Heart left ventricle (tissue), 16 donors: ENCODE measurements at places on chromosomes 5 and 9.

DNA sequence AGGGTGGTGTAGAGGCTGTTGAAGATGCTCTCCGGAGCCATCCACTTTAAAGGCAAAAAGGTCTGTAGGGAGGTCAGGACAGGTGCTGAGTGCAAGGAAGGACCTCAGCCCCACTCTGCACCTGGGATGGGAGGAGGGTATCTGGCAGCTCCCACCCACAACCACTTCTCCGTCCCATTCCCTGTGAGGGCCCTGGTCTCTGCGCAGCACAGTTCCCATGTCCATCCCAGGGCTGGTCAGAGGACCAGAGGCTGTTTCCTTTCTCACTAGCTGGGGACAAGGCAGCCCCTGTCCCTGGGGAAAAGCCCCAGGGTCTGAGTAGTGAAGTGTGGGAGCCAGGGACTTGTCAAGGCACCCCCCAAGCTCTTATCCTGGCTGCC is 33.7 kb upstream of the CSF1R start:
- peak; percentile 25 for DNase-seq

- no peak for DNase-seq
Observed at GRCh38 chr5:141742866-141743851, 61.1 kb upstream of the ARAP3 start.

DNA sequence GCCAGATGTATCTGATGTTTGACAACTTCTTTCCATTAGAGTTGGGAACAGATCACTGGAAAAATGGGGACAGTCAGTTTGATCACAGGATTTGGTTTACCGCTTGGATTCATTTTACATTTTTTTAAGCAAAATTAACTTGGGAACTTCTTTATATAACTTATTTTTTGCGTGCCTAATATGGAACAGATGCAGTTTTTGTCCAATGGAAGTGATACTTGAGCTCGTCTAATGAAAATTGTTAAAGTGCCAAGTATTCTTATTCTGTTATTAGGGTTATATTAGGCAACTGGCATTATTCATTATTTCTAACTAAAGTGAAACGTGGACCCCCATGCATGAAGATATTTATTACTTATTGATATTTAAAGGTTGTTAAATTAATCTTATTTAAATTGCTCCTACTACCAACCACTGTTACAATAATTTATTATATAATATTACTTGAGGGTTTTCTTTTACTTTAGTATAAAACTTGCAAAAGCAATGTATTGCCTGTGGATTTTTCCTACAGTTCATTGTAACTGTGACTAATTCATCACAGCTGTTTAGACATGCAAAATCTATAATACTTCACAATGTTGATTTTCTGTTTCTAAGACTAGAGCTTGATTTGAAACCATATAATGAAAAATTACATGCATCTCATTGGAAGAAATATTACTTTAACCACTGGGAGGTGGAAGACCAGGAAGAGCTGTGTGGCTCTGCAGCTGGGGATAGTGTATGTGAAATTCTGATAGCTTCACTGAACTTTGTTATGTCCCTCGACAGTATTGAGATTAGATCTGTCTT is 787.3 kb upstream of the WWC1 start:
- DNase-seq = no peak

DNA sequence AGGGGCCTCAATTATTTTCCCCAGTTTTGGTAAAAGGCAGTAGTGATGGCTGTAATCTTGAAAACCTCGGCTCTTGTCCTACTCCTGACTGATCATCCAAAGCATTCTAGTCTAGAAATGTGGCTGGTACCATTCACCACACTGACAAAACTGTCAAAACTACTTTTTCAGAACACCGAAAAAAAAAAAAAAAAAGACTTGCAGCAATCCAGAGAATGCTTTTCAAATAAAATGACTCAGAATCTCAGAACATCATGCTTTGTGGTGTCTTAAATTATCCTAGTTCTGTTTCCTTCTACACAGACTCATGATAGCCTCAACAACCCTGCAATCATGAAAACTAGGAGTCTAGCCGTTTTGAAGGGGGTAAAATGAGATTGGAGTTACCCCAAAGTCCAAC is 13.4 kb downstream of the SLC28A3 start:
- DNase-seq = no peak

- DNase-seq = no peak
Observed at GRCh38 chr9:38195737-38196161, 126.7 kb upstream of the SHB start.

DNA sequence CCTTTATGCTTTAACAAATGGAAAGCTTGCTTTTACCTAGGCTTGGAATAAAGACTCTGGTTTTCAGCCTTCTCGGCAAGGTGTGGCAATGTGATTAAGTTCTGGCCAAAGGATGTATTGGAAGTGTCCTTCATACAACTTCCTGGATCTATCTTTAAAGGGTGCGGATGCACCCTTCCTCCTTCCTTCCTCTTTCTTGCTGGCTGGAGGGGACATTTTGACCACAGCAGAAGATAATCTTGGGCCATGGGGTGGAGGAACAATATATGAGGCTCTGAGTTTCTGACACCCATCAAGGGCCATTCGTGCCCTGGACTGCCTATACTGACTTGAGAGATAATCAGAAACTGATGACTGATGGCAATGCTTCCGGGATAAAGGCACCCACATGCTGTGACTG is 145.7 kb downstream of the ACER2 start:
- DNase-seq = no peak

DNA sequence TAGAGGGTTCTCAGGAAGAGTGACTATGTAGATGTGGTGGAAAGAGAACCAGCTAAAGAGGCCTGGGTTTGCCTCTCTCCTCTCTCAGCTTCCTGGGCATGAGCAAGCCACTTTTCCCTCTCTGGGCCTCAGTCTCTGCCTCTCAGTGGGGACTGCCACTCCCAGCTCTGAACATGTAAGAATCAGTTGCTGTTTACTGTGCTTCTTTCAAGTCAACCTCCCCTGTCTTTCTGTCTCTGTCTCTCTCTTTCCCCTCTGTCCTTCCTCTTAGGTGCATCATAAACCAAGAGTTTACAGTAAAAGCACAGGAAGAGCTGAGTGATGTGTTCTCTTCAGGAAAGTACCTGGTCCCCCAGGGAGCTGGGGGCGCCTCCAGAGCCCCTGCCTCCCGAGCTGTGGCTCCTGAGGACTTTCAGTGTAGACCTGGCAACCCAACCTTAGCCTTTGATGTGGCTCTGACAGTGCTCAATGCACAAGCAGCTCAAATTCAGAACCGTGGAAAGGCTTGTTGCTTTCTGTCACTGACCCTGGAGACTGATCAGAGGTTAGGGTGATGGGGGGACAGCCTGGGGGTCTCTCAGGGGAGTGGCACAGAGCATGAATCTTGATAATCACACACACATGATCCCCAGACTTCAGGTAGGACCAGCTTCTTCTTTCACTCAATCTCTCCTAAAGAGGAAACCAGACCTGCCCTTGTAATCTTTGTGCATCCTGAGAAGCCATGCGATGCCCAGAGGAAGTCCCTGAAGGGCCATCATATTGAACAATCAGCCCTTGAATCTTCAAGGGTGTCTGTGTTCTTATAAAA is 59.4 kb upstream of the TNFSF8 start:
- no peak for DNase-seq

- no peak for DNase-seq
Observed at GRCh38 chr5:142259758-142260157, 65.1 kb downstream of the SPRY4 start.

- DNase-seq = no peak
Observed at GRCh38 chr5:176810687-176811501, 535 bp downstream of the UNC5A start.

DNA sequence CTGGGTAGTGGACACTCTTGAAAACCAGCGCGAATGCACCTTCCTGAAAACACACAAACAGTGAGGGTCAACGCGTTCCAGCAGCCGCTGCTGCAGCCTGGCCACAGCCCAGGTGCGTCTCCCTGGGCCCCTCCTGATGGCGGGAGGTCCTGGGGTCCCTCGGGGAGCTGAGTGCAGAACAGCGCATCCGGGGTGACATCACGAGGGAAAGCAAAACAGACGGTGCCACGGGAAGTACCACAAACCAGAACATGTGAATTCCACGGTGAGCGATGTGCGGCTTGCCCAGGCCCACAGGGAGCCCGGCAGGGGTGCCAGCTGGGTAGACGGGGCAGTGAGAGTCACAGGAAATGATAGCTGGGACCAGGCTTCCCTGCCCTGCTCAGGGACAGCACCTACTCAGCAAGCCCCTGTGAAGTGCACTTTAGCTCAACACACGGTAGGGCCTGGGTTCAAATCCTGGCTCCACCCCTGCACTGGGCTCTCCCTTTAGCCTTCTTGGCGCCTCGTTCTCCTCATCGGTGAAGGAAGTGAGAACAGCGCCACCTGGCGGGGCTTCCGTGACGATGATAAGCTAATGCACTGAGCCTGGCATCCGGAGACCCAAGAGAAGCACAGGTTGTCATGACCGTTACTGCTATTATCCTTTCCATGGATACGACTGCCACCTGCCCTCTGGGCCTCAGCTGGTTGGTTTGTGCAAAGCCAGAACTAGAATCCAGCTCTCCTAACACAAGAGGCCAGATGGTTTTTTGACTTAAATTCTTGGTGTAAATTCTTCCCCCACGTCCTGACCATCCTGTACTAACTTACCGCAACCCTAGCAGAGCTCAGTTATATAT is 24.6 kb downstream of the GFPT2 start:
- peak; percentile 67 for DNase-seq

- no peak for DNase-seq
Observed at GRCh38 chr5:148984345-148984744, 78.5 kb downstream of the SH3TC2 start.

- DNase-seq = no peak
Observed at GRCh38 chr9:105051897-105052296, 123.9 kb upstream of the ABCA1 start.

- DNase-seq = no peak
Observed at GRCh38 chr9:96139592-96140295, 162.2 kb downstream of the HSD17B3 start.

GRCh38 chr9:16884373-16884772 is 13.9 kb upstream of the BNC2 start:
- no peak for DNase-seq

GRCh38 chr9:131031005-131031641 is 22.1 kb downstream of the LAMC3 start:
- no peak for DNase-seq

DNA sequence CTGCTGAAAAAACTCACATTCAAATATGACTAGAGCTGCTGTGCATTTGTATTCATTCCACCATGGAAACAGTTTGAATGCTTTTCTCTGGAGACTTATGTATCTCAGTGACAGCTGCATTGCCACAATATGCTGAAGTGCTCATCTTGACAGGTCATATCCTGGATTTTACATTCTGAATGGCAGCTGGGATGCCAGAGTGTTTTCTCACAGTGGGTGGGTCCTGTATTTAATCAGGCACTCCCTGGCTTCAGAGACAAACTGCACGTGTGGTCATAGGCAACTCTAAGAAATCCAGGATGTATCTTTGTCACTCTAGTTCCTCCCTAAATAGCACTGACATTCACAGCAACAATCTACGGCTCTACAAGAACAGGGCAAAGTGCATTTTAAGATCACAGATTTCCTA is 75.6 kb downstream of the ST8SIA4 start:
- peak; percentile 43 for DNase-seq

GRCh38 chr9:2241836-2242741 is 226.9 kb downstream of the SMARCA2 start:
- peak; percentile 84 for DNase-seq

DNA sequence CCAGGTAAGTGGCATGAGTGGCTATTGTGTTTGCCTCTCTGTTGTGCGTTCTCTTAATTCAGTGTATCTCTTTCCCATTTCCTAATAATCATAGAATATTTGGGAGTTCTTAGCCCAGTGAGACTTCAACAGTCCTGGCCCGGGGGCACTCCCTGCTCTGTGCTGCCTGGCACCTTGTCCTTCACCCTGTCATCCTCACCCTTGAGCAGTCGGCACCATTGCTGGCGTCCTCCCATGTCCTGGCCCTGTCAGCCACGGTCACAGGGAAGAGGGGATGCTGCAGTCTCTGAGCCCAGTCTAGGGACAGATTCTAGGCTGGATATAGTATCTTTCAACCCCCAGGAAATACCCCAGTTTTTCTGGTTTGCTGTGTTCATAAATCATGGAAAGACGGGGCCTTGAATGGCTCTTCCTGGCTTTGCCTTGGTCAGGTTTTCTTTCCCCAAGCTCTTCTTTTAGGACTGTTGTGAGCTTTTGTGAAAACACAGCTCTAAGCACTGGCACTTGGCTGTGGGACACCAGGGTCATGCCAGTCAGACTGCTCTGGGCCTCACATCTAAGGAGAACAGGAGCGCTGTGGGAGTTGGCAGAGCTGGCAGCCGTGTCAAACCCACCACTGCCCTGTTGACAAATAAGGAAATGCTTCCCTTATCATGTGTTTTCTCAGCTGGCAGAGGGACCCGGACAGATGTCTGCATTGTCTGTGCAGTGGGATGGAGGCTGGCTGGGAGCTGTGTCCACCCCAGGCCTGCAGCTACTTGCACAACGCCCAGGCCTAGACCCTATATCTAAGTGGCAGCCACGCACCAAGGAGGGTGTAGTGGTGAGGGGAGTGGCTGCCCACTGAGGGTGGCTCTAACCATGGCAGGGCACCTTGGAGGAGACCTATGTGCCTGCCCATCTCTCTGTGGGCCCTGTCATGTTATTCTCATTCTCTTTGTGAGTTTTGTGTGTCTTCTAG is 378.6 kb downstream of the ICE1 start:
- DNase-seq = peak; percentile 67

DNA sequence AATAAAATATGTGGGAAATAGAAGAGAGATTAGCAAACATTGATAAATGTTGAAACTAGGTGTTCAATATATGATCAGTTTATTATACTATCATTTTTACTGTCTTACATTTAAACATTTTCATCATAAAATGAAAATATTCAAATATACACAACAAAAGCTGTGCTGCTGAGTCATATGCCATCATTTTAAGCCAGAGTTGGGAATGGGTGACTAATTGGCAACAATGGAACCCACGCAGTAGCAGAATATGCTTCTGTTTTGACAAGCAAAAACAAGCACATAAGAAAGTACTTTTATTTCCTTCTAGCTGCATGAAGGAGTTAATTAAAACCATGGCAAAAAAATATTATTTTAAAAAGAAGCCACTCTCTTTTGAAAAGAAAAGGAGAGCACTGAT is 340.0 kb upstream of the EDIL3 start:
- no peak for DNase-seq

GRCh38 chr5:134525683-134526482 is 413 bp downstream of the JADE2 start:
- DNase-seq = peak; percentile 85

DNA sequence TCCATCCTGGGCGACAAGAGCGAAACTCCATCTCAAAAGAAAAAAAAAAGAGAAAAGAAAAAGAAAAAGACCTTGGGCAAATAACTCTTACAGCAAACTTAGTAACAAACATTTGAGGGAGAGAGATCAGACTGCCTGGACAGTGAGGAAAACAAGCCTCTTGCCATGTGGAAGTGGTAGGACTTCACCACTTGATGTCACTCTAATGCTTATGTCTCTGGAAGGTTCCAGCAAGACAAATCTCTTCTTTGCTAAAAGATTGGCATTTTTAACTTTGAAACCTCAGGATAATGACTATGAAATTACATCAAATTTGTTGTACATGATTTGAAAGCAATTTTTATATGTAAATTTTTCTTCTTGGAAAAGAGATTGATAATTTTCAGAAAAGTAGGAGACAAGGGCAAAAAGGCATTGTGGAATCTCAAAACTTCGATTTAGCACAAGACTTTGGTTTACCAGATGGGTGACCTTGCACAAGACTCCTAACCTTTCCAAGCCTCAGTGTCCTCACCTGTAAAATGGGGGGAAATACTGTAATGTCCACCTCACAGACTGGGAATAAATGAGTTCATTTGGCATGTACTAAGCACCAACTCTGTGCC is 5.4 kb downstream of the ACTL7B start:
- no peak for DNase-seq
